ENCODE measurements at places on chromosomes 2 and 18.

- no peak for DNase-seq
Measured at GRCh38 chr2:160581035-160581434, 87.4 kb upstream of the RBMS1 start.

DNA sequence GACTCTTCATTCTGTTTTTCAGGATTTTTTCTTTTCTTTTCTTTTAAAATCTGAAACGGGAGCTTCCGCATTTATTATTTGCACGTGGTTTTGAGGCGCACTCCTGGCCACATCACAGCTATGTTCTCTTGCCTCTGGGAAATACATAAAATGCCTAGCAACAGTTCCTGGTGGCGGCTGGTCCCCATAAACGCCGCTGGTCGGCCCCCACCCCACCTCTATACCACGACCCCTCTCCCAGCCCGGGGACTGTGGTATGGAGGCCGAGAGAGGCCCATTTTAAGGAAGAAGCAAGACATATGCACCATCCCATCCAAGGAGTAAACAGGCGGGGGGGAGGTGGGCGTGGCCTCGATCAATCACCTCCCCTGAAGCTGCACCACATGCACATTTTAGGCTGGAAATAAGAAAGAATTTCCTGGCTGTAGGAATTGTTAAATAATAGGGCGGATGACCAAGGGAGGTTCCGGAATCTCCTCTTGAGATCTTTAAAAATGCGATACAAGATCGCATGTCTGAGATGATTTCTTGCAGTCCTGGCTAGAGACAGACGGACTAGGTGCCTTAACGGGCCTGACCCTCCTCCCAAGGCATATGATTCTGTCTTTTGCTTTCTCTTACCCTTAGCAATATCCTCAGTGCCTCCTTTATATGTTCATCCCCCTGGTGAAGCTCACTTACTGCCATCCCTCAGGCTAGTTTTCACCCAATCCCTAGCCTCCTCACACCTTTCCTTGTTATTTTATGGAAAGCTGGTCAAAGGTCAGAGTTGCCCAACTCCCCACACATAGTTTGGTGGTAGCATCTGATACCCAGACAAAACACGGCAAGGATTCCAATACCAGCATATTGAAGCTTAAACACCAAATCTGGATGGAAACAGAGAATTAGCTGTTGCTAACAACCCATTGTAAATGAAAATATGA, 82.4 kb downstream of the BCL2 start:
- DNase-seq, result no peak

GRCh38 chr2:53006980-53007379, 760.6 kb upstream of the CHAC2 start:
- no peak for DNase-seq

- no peak for DNase-seq
Measured at GRCh38 chr2:134075204-134075603, 178.7 kb upstream of the MGAT5 start.

DNA sequence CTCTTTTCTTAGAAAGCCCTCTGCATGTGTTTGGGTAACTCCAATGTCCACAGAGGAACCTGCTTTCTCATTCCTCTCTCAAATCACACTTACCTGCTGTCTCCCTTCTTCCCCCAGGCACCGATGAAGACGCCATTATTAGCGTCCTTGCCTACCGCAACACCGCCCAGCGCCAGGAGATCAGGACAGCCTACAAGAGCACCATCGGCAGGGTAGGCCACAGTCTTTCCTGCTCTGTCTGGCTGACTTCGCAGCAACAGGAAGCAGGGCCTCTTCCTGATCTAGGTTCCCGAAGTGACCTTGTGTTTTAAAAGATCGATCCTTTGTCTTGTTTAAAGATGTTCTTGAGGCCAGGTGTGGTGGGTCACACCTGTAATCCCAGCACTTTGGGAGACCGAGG, 25.0 kb upstream of the GMCL1 start:
- no peak for DNase-seq

Data from GM12891 (cell line).